Activated CD4-positive, CD25-positive, alpha-beta regulatory T cell (primary cell): ENCODE measurements at places on chromosomes 7 and 10.

GRCh38 chr10:33327751-33328150 lies 6.7 kb downstream of the NRP1 start:
- no peak for DNase-seq

DNA sequence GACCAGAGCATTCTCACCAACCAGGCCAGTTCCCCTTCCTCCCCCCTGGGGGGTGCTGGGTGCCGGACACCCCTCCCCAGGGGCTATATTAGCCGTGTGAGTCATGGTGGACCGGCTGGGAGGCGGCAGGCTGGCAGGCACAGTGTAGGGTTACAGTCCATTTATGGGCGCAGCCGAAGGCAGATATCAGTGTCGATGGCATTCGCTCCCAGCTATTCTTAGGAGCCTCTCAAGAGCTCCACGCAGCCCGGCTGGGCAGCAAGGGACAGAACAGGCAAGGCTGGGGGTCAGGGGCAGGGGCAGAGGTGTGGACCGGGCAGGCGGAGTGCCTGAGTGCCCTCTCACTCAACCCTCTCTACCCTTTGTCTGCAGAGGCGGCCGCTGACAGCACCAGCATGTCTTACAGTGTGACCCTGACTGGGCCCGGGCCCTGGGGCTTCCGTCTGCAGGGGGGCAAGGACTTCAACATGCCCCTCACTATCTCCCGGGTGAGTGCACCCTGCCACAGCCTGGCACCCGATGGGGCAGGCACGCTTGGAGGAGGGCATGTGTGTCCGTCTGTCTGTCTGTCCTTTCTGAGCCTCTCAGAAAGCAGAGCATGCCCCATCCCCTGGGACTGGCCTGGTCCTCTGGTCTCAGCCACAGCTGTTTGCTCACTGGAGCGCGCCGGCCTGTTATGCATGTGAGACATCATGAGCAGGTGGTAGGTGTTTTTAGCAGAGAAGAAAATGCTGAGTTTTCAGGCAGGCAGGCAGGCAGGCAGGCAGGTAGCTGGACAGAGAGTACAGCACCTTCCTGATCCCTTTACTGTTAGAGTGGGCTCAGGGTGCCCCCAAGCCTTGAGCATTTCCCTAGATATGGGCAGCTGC lies at the start of gene LDB3:
Gene LDB3, plus strand, starts transcription at position 215 of the 869 bp plus-strand sequence. Its CDS starts 181 bp downstream, at position 396.
- no peak for DNase-seq

DNA sequence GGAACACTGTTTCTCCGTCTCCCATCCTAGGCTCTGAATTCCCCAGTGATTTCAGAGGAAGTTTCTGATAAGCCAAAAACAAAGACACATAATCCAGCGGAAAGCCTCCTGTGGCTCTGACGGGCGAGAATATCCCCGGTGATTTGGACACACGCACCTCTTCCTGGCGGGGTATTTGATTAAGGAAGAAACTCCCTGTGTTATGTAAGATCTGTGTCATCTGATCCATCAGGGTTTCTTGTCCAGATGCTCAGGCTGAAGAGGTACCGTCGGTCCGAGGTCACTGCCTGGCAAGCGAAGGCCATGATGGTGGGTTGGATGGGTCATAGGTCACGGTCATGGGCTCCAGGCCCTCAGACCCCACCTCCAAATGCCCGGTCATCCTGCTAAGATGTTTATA lies 39.6 kb upstream of the DNAJB6 start:
- DNase-seq, result no peak

DNA sequence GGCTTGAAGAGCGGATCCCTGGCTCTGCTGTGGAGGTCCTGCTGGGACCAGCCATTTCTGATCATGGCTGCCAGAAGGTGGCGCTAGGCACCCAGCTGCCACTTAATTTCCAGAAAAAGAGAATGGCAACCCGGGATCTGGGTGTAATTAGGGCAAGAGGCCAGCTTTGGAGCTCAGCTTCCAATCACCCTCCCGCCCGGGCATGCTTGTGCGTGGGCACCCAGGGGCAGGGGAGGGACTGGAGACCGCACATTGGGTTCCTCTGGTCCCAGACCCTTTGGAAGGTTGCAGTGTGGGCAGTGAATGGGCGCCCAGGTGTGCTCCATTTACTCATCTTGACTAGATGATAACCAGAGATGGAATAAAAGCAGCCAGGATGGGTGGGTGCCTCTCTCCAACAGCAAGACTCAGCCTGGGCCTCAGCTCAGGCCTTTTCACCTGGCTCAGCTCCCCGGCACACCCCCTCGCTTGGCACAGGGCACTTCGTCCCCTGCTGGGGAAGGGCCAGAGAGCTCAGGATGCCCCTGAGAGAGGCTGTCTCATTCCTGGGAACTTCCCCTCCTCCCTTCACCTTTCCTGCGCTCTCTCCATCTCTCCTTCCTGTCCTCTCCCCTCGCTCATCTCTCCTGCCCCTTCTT lies 14.7 kb downstream of the FAM241B start:
- no peak for DNase-seq

GRCh38 chr10:117228210-117228609 lies 12.7 kb upstream of the SLC18A2 start:
- no peak for DNase-seq

DNA sequence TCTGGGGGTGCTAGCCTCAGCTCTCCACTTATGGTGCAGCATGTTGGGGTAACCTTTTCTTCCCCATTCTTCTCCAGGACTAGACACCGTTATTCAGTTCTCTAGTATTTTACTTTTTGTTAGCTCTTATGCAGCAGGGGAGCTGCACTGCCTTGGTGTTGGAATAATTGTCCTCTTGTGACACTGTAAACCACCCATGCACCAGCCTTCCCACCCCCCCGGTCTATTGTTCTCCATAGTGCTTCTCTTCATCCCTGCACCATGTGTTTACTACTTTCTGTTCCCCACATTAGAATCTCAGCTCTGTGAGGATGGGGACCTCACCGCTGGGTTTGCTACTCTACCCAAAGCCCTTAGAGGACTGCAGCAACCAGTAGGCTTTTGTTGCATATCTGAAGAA lies 230.7 kb downstream of the RPS24 start:
- no peak for DNase-seq

GRCh38 chr10:104049504-104050250 lies 36.0 kb downstream of the COL17A1 start:
- no peak for DNase-seq

GRCh38 chr10:131041441-131041840 lies 270.1 kb downstream of the TCERG1L start:
- no peak for DNase-seq

DNA sequence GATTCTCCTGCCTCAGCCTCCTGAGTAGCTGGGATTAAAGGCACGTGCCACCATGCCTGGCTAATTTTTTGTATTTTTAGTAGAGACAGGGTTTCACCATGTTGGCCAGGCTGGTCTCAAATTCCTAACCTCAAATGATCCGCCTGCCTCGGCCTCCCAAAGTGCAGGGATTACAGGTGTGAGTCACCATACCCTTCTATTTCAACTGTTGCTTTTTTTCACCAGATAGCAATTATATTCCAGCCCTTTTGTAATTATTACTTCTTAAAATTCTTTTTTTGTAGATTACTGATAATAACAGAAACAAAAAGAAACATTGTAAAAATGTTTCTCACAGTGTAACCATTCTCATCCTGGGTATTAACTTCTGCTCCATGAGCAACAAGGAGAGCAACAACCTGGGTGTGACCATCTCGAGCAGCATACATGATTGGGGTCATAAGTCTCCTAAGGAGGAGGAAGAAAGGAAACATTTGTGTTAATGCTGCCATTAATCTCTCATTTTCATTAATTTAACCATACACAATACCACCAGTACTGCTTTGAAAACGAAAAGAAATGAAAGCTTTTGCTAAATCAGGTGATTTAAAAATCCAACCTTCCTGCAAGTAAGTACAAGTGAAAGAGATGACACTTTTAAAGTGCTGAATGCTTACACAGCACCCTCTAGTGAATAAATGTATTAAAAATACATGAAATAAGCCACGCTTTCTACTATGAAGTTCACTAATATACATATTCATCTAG lies 41.8 kb downstream of the ASZ1 start:
- no peak for DNase-seq

- DNase-seq, result no peak
These were observed 84.6 kb downstream of the ZMYND11 start for GRCh38 chr10:219731-220472.

DNA sequence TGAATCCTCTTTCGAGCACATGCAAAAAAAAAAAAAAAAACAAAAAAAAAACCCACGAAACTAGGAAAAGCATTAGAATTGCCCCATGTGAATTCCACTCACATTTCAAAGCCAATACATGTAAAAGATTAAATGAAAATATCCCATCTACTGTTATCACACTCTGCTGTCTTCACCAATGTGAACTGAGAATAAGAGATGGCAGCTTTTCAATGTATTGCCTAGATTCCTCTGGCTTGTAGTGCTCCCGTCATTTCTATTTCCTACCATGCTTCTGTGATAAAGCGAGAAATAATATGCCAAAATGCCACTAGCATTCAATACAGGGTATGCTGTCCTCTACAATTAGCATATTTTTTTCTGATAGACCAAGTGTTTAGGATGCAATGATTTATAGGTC lies 517.0 kb downstream of the NRG3 start:
- no peak for DNase-seq

GRCh38 chr10:100362570-100363496 lies 15.8 kb downstream of the SCD start:
- DNase-seq, result no peak

DNA sequence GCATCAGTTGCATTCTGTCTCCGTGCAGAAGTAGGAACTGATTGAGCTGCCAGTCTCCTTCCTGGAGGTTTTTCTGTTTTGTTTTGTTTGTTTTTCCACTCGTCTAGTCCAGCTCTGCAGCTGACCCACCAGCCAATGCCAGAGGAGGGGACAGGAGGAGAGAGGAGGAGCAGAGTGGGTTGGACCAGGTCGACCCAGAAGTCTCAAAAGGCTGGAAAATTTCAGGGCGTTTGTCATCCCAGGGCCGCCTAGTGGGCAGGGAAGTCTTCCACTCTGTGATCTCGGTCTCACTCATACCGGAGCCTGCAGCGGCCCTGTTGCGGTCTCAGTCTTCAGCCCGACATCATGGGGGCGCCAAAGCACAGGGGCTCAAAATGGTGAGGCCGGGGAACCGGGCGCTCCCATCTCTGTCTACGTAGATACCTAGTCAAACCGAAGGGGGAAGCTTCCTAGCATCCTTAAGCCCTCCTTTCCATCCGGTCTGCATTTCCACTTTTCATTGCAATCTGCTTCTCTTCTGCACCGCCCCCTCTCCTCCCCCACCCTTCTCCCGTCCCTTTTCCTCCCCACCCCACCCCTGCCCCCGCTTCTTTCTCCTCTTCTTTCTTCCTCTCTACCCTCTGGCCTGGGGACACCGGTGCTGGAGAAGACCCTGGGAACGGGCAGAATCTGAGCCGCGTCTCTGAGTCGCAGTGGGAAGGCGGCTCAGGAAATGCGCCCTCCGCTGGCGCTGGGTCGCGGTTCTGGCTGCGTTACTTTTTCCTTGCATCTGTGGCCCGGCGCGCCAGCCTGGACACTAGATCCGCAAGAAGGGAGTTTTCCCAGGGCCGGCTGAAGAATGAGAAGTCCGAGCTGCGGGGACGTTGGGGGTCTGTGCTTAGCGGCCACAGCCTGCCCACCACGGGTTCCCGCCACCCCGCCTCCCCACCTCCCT lies 16.2 kb upstream of the PAX2 start:
- DNase-seq, result no peak

- DNase-seq, result no peak
These were observed 4.9 kb upstream of the INSIG1 start for GRCh38 chr7:155292680-155293226.

- no peak for DNase-seq
These were observed 99.7 kb upstream of the FZD1 start for GRCh38 chr7:91164506-91164905.

DNA sequence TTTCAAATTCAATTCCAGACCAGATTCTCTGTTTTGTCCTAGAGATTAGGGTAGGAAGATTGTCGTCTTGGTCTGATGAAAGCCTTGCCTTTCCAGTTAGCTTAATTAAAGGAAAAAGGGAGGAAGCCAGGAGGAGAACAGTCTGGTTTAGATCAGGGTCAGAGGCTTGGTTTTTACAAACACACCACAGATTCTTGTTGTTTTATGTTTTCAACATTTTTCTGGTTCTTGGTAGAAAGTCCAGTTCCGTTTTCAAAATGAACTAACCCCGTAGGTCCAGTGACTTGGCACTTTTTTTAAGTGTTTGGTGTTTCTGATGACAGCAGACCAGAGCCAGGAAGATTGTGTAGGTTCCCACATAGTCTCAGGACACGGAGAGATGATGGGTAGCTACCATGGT lies 167.1 kb upstream of the INHBA start:
- DNase-seq, result no peak

GRCh38 chr7:129047761-129048160 lies 7.2 kb downstream of the TNPO3 start:
- DNase-seq, result no peak

- no peak for DNase-seq
These were observed 21.8 kb upstream of the CDK14 start for GRCh38 chr7:90574146-90574819.

- DNase-seq, result no peak
These were observed 164.3 kb downstream of the CELF2 start for GRCh38 chr10:11181978-11182377.

- no peak for DNase-seq
These were observed 115.2 kb downstream of the ZFAND4 start for GRCh38 chr10:45557275-45557905.

DNA sequence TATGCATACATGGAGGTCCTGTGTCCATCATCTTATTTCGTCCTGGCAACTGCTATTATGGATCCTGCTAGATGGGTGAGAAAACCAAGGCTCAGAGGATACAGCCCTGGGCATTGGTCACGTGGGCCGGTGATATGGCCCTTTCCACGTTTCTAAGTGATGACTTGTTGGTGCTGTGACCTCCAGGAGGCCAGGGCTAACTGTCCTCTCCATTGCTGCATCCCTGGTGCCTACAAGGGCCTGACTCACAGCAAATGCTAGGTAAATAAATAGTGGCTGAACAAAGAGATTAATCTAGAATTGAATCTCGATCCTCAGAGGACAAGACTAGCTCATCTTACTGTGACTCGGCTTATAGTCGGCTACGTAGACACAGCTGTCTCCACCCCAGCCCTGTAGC lies 78.6 kb downstream of the FAM53B start:
- no peak for DNase-seq

GRCh38 chr10:126294451-126294850 lies 93.8 kb downstream of the ADAM12 start:
- no peak for DNase-seq

DNA sequence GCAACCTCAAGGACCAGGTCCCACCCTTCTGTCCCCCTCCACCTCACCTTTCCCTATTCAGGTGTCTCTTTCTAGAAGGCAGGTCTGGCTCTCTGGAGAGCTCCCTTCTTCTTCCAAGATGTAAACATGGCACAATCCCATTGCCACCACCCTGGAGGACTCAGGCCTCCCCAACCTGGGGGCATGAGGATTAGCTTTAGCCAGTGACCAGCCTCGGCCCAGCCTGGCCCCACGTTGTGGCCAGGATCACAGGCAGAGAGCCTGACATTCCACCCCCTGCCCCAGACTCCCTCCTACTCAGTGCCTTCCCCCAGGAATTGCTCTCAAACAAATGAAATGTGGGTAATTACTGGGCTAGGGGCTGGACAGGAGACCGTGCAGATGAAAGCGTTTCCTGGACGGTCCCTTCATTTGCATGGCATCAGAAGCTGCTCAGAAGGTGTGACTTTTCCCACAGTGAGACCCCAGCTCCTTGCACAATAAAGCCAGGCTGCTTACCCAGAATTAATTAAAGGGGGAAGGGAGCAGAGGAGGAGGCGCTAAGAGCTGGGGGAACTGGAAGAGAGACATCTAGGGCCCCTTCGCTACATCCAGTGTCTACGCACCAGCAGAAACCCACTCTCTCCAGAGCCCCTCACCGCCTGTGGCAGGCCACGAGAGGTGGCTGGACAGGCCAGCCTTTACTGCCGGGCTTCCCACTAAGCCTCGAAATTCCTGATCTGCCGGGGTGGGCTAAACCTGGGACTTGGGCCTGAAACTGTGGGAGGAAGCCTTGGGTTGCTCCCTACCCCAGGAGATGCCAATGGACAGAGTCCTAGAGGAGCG lies 7.7 kb downstream of the FGF8 start:
- DNase-seq, result no peak
